Hepatocyte (in vitro differentiated cells): ENCODE measurements at places on chromosomes 13 and 19. TPM values are rescaled to one million over a fixed set of nuclear protein-coding genes. Genes with fewer than 3 reads are reported as not detected.

GRCh38 chr19:29583196-29583999, 22.7 kb upstream of the POP4 start:
- H3K27ac ChIP-seq = no peak overlapping the region
- H3K4me3 ChIP-seq = no peak overlapping the region
- no peaks in the 10 kb centered on the region for H3K36me3 ChIP-seq
- no peaks in the 10 kb centered on the region for H3K4me1 ChIP-seq

GRCh38 chr13:106691341-106691740, 123.4 kb upstream of the ARGLU1 start:
- no peak for DNase-seq
- H3K4me1 ChIP-seq = no peaks in the 10 kb centered on the region
- no peak overlapping the region for H3K4me3 ChIP-seq
- H3K27ac ChIP-seq = no peak overlapping the region

- no peaks in the 10 kb centered on the region for H3K36me3 ChIP-seq
- H3K27ac ChIP-seq = no peak overlapping the region
- H3K4me1 ChIP-seq = peaks cover 9% of the 10 kb centered on the region
- no peak for DNase-seq
- no peak overlapping the region for H3K4me3 ChIP-seq
Observed at GRCh38 chr19:31073485-31074198, 275.6 kb downstream of the TSHZ3 start.

- peak; percentile 54 for DNase-seq
- no peak overlapping the region for H3K4me3 ChIP-seq
- H3K36me3 ChIP-seq = no peaks in the 10 kb centered on the region
- peaks cover 6% of the 10 kb centered on the region for H3K4me1 ChIP-seq
Observed at GRCh38 chr19:24054044-24054935, 32.7 kb upstream of the ZNF254 start.

DNA sequence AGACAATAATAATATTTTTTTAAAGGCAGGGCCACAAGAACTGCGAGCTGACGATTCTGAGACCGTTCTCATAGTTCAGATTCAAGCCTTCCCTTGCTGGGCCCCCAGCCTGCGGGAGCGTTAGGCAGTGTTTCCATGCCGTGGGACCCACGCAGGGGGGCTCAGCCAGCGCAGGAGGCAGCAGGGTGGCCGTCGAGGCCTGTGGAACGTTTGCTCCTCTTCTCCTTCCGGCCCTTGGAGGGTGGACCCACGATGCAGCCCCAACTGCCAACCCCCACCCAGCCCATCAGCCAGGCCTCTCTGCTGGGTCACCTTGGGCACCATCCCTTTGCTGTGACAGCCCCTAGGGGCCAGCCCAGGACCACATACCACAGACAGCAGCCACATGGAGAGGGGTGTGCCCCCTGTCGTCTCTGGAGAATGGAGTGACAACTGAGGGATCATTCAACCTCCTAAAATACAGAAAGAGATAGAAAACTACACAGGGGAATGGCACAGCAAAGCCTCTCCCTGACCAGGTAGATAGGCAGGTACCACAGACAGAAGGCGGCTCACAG, 46.8 kb downstream of the PDCD5 start:
- no peak overlapping the region for H3K27ac ChIP-seq
- H3K36me3 ChIP-seq = no peaks in the 10 kb centered on the region
- no peaks in the 10 kb centered on the region for H3K4me1 ChIP-seq

GRCh38 chr13:90168953-90169352, 1178.5 kb upstream of the MIR17HG start:
- no peaks in the 10 kb centered on the region for H3K4me1 ChIP-seq
- H3K27me3 ChIP-seq = no peaks in the 10 kb centered on the region
- no peaks in the 10 kb centered on the region for H3K36me3 ChIP-seq
- no peak for DNase-seq
- no peak overlapping the region for H3K27ac ChIP-seq

DNA sequence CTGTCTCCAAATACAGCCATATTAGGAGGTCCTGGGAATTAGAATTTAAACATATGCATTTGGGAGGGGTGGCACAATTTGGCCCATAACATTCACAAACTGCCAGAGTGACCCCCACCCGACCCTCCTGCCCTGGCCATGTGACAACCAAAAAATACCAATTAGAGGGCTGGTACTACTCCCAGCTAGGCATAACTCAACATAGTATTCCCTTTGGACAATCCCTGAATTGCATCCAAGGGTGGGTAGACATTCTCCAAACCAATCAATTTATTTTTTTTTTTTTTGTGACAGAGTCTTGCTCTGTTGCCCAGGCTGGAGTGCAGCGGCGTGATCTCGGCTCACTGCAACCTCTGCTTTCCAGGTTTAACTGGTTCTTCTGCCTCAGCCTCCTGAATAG, 29.8 kb downstream of the CLEC17A start:
- H3K36me3 ChIP-seq = no peaks in the 10 kb centered on the region
- no peaks in the 10 kb centered on the region for H3K27me3 ChIP-seq
- DNase-seq = no peak
- H3K27ac ChIP-seq = no peak overlapping the region

- H3K27ac ChIP-seq = peak overlapping the region; percentile 91
- peak; percentile 94 for DNase-seq
- H3K4me3 ChIP-seq = no peak overlapping the region
- H3K4me1 ChIP-seq = no peaks in the 10 kb centered on the region
- no peaks in the 10 kb centered on the region for H3K27me3 ChIP-seq
Observed at GRCh38 chr13:108915634-108916512, 286.5 kb downstream of the MYO16 start.

- H3K36me3 ChIP-seq = no peaks in the 10 kb centered on the region
- H3K4me1 ChIP-seq = peaks cover 11% of the 10 kb centered on the region
- H3K27me3 ChIP-seq = peaks cover 21% of the 10 kb centered on the region
- peak overlapping the region; percentile 46 for H3K4me3 ChIP-seq
- DNase-seq = no peak
Observed at GRCh38 chr13:61414686-61415057, 977 bp downstream of the PCDH20 start.

DNA sequence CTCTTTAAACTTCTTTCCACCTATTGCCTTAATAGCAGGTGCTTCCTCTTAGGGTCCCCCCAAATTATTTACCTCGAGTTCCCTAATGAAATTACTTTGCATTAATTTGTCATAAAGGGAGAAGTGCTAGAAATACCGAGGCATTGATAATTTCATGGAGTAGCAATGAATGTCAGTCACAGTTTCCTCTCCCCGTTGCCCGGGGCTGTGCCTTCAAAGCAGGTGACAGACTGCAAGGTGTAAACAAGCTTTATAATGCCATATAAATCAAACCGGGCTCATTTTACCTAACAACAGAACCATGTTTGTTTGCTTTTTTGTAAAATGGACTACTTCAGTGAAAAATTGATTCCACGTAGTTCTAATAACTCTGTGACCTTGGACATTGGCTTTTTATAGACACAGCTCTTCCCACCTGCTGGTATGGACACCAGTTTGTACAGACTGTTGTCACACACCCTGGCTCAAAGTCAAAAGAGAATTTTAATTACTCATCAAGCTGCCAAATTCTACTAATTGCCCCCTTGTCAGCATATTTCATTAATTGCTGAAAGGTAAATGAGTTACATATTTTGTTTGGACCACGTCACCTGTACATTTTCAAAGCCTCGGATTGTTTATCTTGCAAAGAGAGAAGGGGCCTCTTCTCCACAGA, 171.1 kb downstream of the STK24 start:
- H3K4me1 ChIP-seq = peaks cover 11% of the 10 kb centered on the region
- no peak overlapping the region for H3K4me3 ChIP-seq
- no peak overlapping the region for H3K27ac ChIP-seq
- no peaks in the 10 kb centered on the region for H3K36me3 ChIP-seq
- no peak for DNase-seq

- H3K36me3 ChIP-seq = no peaks in the 10 kb centered on the region
- H3K4me3 ChIP-seq = no peak overlapping the region
- no peaks in the 10 kb centered on the region for H3K27me3 ChIP-seq
- no peak for DNase-seq
- H3K4me1 ChIP-seq = no peaks in the 10 kb centered on the region
- no peak overlapping the region for H3K27ac ChIP-seq
Observed at GRCh38 chr13:23147827-23148226, 33.0 kb upstream of the SGCG start.

DNA sequence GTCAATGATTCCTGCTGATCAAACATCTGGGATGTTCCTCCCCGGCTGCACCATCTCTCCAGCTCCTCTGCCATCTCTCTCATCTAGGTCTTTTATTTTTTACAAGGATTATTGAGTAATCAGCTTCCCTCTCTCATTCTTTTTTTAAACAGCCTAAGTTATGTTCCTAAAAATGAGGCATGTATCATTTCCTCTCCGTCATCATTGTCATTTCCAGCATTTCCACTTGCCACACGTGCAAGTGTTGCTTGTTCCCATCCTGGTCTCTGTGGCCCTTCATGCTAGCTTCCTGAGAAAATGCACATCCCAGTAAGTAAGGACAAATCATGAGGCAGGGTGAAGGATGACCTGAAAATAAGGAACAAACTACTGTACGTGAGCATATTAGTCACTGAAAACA, 102.7 kb upstream of the POSTN start:
- H3K36me3 ChIP-seq = no peaks in the 10 kb centered on the region
- H3K4me3 ChIP-seq = no peak overlapping the region
- DNase-seq = no peak
- no peaks in the 10 kb centered on the region for H3K4me1 ChIP-seq

- no peaks in the 10 kb centered on the region for H3K36me3 ChIP-seq
- no peak overlapping the region for H3K4me3 ChIP-seq
- no peaks in the 10 kb centered on the region for H3K27me3 ChIP-seq
Observed at GRCh38 chr13:40470660-40471059, 195.8 kb downstream of the FOXO1 start.

DNA sequence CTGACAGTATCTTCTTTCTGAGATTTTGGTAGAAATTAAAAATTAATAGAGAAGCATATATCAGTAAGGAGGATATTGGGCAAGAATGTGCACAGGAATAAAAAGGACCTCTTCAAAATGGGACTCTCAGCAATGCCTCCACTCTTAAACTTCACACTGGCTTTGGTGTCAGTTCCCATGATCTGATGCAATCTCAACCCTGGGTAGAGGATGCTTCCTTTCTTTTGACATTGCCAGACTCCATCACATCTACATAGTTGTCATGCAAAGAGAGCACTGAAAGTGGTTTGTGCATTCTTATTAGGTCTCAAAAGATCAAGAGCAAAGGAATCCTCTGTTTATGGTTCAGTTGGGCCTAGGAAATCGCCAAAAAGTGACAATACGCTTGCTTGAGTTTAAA, 26.3 kb downstream of the STARD13 start:
- H3K36me3 ChIP-seq = no peaks in the 10 kb centered on the region
- H3K4me3 ChIP-seq = no peak overlapping the region
- no peak for DNase-seq
- H3K27me3 ChIP-seq = no peaks in the 10 kb centered on the region

DNA sequence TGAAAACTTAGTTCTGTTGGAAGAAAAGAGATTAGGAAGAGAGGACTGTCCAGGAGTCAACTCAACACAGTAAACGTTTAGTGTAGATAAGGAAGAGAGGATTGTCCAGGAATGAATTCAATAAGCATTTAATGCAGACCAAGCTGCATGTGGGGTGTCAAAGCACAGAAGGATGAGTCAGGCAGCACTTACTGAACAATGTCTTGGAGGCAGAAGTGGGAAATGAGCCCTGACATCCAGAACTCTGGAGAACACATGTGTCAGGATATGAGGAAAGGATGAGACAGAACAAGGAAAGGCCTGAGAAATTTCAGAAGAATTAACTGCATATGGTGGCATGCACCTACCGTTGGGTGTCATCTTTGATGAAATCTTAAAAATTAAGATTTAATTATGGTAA, 429.2 kb upstream of the HTR2A start:
- H3K27me3 ChIP-seq = no peaks in the 10 kb centered on the region
- no peaks in the 10 kb centered on the region for H3K36me3 ChIP-seq
- H3K4me1 ChIP-seq = no peaks in the 10 kb centered on the region
- no peak for DNase-seq
- H3K27ac ChIP-seq = no peak overlapping the region

DNA sequence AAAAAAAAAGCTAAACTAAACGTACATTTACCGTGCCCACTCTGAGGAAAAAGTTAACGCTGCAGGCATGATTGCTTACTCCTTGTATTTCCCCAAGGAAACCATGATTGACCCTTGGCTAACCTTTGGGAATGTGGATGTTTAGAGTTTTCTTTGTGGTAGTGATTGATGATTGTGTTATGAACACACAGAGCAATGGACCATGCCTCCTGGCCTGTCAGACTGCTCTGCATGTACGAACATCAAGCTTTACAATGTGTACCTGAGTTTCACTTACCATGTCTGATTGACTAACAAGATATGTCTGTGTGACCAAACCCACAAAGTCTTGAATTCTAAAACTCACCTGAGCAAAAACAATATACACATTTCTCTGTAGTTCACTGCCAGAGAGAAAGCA, 35.1 kb downstream of the MYCBP2 start:
- H3K27me3 ChIP-seq = no peaks in the 10 kb centered on the region
- H3K36me3 ChIP-seq = no peaks in the 10 kb centered on the region
- DNase-seq = no peak
- H3K4me3 ChIP-seq = no peak overlapping the region
- no peaks in the 10 kb centered on the region for H3K4me1 ChIP-seq
- no peak overlapping the region for H3K27ac ChIP-seq

DNA sequence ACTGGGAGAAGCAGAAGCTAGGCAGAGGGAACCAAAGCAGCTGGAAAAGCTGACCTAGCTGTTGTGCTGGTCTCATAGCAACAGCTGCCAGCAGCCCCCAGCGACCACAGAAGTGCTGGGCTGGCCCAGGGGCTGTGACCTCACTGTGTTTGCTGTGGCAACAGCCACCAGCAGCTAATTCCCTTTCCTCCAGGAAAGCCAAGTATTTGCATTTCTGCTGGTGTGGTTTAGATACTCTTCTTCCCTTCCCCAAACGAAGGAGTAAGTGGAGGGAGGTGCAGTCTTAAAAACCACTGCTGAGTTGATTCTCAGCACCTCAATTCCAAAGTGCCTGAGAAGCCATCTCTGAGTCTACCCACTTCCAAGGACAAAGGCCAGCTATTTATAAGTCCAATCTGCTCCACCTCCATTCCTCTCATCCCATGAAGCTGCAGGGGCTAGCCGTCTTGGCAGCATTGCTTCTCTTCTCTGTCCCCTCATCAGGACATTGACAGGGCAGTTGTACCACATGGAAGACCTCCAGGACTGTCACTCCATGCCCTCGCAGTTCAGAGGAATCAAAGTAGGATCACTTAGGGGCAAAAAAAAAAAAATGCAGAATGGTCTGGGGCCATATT, 11.5 kb upstream of the CCDC97 start:
- H3K4me3 ChIP-seq = no peak overlapping the region
- H3K36me3 ChIP-seq = peaks cover 3% of the 10 kb centered on the region
- peak overlapping the region; percentile 86 for H3K27ac ChIP-seq
- DNase-seq = peak; percentile 76

- H3K27ac ChIP-seq = no peak overlapping the region
- no peak for DNase-seq
- H3K27me3 ChIP-seq = no peaks in the 10 kb centered on the region
- no peak overlapping the region for H3K4me3 ChIP-seq
- H3K36me3 ChIP-seq = no peaks in the 10 kb centered on the region
- no peaks in the 10 kb centered on the region for H3K4me1 ChIP-seq
Observed at GRCh38 chr13:25840261-25840660, 211.6 kb downstream of the SHISA2 start.

The KIR3DL2 gene
- not detected in 2 replicates for total RNA-seq

The ZNF534 gene
- 0.57 TPM in 1 of 2 replicates, not detected in the other for total RNA-seq

The SLC7A9 gene
- total RNA-seq = 9.6 and 11.9 TPM in 2 replicates

The ATXN8OS gene
- total RNA-seq = 0.23 and 1.0 TPM in 2 replicates

The FBL gene
- 104 and 126 TPM in 2 replicates for total RNA-seq

The C3 gene
- 563 and 814 TPM in 2 replicates for total RNA-seq

The LGALS7 gene
- not detected in 2 replicates for total RNA-seq

The LACC1 gene
- 10.3 and 11.1 TPM in 2 replicates for total RNA-seq

The OCEL1 gene
- 9.5 and 15.3 TPM in 2 replicates for total RNA-seq

The CBLC gene
- total RNA-seq = 26.2 and 28.3 TPM in 2 replicates
